Memory B cell (primary cell): ENCODE measurements at places on chromosomes 4 and X.

- DNase-seq: no peak
Observed at GRCh38 chr4:115249808-115250207, 136.4 kb upstream of the NDST4 start.

GRCh38 chrX:65697915-65698796 lies 30.7 kb downstream of the MSN start:
- peak; percentile 28 for DNase-seq

GRCh38 chr4:8528713-8529112 lies 51.5 kb upstream of the GPR78 start:
- no peak for DNase-seq

GRCh38 chrX:119970574-119970973 lies 27.0 kb upstream of the NKAP start:
- no peak for DNase-seq

DNA sequence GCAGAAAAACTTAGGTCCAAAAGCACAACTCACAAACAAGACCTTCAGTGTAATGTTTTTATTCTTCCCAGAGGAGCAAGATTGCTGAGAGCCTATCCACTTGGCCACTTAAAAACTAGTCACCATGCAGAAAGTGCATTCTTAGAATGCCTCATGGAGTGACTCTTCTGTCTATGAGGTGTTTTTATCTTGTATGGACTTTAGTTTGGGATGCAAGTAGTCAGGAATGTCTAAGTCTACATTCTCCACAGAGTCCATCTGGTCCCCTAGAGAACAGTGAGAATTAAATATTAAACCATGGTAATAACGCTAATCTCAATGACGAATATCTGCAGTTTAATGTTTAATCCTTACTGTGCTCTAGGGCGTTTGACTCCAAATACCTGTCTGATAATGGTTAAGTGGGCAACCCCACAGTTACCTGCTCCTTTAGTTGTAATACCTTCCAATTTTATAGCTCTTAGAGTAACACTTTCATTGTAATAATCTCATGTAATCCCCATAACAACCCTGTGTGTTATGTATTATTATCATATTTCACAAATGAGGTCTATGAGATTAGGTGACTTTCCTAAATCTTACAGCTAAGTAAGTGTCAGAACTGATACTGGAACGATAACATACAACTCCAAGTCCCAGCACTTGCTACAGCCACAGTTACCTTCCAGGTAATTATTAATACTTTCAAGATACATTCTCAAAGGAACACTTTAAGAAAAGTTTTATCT lies 235.6 kb upstream of the JADE1 start:
- DNase-seq: no peak

DNA sequence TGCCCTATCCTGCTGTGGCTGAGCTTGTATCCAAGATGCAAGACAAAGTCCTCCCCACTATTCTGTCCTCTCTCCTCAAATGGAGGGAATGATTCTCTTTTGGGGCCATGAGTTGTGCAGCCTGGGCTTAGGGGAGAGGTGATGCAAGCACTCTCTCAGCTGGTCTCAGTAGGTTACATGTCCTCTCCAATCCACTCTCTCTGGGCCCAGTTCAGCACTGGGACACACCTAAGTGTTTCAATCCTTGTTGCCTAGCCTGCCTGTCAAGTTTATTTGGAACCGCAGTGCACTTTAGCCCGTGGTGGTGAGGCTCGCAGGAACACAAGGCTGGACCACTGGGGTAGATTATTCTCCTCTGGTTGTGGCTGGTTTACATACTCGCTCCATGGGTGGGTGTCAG lies 23.8 kb upstream of the TMPRSS11D start:
- no peak for DNase-seq

GRCh38 chr4:121741751-121742150 lies 23.2 kb downstream of the SMIM43 start:
- DNase-seq: no peak
